ENCODE measurements at places on chromosomes 7 and 10. TPM values are rescaled to one million over a fixed set of nuclear protein-coding genes. Genes with fewer than 3 reads are reported as not detected.

ABCB1 gene
- 2.5 TPM for total RNA-seq

GRCh38 chr10:58830697-58831096 lies 318.0 kb downstream of the BICC1 start:
- no peak for DNase-seq

DNA sequence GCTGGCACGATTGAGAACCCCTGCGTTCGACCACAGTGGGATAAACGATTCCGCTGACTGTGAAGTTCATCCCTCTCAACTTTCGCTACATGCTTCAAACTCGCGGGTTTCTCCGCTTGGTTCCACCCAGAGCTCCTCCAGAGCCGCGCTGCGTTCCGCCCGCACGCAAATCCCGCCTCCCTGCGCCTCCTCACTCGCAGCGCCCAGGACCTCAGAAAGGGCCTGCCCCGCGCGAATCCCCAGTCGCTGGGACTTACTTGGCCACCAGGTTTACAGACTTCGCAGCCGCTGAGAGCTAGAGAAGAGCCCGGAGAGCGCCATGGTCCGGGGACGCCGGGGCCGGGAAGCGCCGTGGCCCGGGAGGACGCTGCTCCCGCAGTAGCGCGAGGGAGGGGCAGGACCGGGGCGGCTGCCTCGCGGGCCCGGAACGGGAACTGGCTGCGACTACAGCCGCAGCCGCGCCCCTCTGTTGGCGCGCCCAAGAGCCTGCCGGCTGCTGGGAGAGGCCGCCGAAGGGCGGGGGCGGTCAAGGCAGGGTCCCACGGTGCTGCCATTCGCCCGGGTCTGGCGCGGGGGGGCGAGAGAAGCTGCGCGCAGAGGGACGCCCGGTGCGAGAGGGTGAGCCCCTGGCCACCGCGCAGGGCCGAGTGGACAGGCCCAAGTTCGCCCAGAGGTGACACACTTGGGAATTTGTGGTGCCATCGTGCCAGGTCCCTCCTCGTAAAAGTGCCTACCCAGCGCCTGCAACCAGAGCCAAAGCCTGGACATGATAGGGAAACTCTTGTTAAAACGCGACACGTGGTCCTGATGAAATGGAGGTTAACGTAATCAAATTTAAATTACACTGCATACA lies at the start of gene NOD1:
TSS of gene NOD1 (minus strand) at position 436 of the 853 bp plus-strand sequence. CDS start 21,863 bp downstream, outside the sequence.
- DNase-seq, result no peak

DNA sequence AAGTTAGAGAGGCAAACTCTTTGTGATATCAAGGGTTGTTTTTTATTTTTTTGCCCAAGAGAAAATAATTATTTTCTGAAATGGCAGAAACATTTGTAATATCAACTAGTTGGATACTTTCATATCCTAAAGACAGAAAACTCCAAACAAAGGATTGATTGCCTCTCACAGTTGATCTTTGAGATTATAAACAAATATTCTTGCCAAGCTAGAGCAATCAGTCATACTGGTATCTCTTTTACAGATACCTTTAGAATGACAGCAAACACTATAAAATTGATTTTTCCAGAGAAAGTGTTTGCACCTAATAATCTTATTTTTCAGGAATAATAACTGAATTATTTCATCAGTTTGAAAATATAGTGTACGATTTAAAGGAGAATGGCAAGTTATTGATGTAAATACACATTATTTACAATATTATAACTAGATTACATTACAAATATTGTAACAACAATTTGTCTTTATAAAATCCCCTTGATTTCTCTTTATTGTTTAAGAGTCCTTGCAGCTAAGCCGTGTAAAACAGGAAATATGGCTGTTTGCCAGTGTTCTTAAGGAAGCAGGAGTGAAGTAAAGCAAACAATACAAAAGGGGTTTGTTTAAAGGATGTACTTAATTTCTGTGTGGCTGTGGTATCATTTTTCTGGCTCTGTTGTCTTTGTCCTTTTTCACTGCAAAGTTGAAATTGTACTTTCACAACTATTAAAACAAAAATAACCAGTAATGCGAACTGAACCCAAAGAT lies 58.4 kb downstream of the MAPK8 start:
- DNase-seq, result no peak

DNA sequence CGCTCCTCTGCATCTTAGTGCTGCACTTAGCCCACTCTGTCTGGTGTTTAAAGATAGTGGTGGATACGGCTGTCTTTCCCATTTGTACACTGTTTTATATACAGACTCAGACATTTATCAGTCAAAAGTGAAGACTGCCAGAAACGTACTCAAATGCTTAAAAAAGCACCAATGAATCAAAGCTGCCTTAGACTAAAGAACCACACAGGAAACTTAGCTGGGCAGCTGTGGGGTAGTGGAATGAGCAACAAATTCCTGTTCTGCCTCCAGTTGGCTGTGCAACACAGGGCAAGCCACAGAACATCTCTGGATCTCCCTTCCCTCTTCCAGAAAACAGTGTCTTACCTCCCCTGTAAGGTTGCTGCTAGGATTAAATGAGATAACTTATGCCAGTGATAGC lies 76.0 kb downstream of the ATXN7L1 start:
- peak; percentile 26 for DNase-seq

GRCh38 chr10:4391683-4392082 lies 434.3 kb upstream of the AKR1E2 start:
- no peak for DNase-seq

- DNase-seq, result no peak
Measured at GRCh38 chr10:101892782-101893391, 49.3 kb upstream of the KCNIP2 start.

GRCh38 chr7:151689196-151689971 lies 169.7 kb upstream of the RHEB start:
- DNase-seq, result no peak

DNA sequence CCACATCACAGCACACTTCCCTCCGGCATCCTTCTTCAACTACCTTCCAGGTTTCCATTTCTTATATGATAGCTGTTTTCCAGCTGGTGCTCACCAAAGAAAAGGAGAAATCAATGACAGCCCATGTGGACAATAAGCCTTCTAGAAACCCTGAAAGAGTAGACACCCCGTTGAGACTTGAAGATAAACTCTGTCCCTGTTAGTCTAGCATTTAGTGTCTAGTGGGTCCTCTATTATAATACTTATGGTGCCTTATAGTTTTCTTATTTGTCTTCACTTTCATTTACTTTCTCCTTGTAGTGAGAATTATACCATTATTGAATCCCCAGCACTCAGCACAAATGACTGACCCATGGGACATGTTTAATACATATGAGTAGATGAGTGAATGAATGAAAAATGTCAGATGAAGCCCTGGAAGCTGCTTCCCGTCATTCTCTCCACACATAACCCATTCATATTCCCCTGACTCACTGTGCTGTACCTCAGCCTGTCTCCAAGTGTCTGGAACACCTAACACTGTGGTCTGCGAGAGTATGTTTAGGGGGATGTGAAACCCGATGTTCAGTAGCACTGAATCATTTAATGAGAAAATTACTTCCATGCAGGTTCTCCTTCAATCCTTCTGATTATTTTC lies 377.6 kb downstream of the GPR158 start:
- DNase-seq, result no peak

DNA sequence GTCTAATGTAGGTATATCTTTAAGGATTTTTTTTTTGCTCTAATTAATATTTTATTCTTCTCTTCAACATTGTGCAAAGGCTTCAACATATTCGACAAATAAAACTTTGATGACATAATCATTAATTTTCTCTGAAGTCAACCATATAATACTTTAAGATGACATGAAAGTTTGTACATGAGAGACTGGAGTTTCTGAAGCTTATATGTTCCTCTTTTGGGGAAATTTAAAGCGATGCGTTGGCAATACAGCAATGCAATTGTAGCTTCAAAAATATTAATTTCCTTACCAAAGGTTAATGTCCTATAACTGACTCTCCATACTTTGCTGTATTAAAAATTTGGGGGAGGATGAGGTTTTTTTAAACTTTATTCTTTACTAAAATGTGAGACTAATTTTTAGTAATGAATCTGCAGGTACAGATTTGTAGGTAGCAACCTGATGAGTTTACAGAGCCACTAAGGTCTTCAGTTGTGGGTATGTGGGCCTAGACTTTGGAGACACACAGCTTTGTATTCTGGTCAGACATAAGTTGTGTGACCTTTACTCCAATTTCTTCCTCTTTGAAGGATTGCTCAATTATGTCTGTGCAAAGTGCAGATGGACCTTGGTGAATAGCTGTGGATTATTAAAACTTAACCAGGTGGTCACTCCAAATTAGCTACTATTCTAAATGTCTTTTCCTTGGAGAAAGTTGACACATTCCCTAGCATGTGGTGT lies 18.0 kb upstream of the LIPA start:
- no peak for DNase-seq

DNA sequence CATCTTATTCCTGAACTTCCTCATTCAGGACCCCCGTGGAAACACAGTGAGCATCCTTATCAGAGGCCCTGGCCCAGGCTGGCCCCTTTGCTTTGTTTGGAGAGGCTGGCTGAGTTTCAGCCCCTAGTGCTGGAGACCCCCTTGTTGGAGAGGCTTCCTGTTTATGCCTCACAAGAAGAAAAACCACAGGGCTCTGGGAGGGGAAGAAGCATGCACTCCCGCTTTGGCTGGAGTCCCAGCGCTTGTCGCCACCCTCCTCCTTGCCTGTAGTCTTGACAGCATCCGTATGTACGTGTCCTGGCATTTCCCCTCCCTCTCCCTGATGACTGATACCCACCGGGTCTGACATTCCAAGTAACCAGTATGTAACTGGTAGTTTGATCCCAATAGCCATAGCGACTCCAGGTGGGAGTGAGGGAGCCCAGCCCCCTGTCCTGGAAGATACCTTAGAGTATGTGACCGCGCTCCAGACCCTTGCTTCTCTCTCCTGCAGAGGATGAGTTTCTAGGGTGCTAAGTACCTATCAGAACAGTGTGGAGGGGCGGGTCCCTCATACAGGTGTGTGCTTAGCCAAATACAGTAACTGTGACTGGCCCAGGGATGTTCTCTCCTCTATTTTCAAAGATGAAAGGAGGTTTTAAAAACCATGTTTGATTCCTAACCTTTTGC lies 6.9 kb upstream of the ATP6V0E2 start:
- no peak for DNase-seq

SEMA3D gene
- not detected for total RNA-seq

GRCh38 chr10:48634198-48634983 lies 29.5 kb upstream of the ARHGAP22 start:
- peak; percentile 91 for DNase-seq

DNA sequence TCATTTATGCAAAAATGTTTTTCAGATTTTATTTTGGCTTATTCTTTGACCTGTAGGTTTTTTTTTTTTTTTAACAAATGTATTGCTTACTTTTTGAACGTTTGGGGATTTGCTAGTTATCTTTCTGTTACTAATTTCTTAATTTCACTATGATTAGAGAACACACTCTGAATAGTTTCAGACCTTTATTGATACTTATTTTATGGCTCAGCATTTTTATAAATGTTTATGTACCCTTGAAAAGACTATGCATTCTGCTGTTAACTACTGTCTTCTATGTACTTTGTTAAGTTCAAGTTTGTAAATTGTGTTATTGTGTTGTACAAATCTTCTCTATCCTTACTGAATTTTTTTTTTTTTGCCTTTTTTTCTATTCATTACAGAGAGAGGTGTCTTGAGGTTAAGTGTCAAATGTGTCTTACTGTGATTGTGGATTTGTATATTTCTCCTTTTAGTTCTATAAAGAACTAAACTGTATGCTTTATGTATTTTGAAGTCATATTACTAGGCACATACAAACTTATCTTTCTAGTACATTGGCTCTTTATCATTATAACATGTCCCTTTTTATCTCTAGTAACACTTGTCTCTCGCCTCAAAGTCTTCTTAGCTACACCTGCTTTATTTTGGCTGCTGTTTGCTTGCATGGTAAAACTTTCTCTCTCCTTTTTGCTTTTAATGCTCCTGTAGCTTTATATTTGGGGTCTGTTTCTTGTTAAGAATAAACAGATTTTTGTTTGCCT lies 8.1 kb downstream of the MKLN1 start:
- no peak for DNase-seq

GRCh38 chr10:34766266-34766600 lies 48.9 kb downstream of the PARD3 start:
- DNase-seq, result no peak

DKK1 gene
- 0.77 TPM for total RNA-seq

GFRA1 gene
- total RNA-seq, result 0.05 TPM

GRCh38 chr7:47326220-47326619 lies 255.7 kb downstream of the TNS3 start:
- no peak for DNase-seq

HMX3 gene
- 60.5 TPM for total RNA-seq

CAMK2B gene
- total RNA-seq, result 0.24 TPM

STEAP2 gene
- total RNA-seq, result 2.1 TPM

- no peak for DNase-seq
Measured at GRCh38 chr10:53029449-53029848, 256.9 kb upstream of the MBL2 start.

- no peak for DNase-seq
Measured at GRCh38 chr7:43621729-43622448, 39.0 kb downstream of the STK17A start.

CYP3A7 gene
- total RNA-seq, result not detected

PTPRE gene
- total RNA-seq, result 7.8 TPM
